ENCODE measurements at places on chromosomes 2 and 18.

- DNase-seq = no peak
Observed at GRCh38 chr2:40256649-40257048, 195.2 kb downstream of the SLC8A1 start.

GRCh38 chr2:97671526-97671925 is 2.0 kb downstream of the C2orf92 start:
- no peak for DNase-seq

- no peak for DNase-seq
Observed at GRCh38 chr2:45962177-45962921, 310.9 kb downstream of the PRKCE start.

- DNase-seq = no peak
Observed at GRCh38 chr18:3319894-3320454, 58.0 kb downstream of the MYL12B start.

GRCh38 chr2:25131567-25132298 is 36.6 kb downstream of the POMC start:
- peak; percentile 24 for DNase-seq

- DNase-seq = no peak
Observed at GRCh38 chr2:226862623-226863022, 26.8 kb downstream of the RHBDD1 start.

DNA sequence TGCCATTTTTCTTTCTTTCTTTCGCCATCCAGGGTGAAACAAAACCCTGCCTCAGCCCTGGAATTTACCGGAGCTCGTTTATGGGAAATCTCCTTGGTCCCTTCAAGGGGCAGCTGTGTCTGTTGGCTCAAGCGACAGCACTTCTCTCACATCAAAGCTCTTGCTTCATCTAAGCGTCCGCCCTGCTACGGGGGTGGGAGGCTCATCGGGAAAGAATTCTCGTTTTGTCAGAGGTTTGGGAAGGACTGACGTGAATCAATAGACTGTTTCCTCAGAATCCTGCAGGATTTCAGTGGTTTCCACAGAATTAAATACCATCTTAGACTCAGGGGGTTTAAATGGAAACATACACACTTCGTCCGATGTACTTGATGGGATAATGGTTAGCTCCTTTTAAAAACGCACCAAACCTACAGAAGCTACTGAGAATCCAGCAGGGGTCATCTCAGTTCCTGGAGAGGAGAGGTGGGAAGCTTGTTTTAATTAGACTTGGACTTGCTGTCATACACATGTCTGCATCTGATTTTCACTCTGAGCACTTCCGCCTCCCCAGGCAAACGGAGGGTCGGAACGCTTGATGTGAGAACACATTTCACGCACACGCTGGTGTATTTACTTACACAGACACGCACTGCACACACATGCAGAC is 91.6 kb downstream of the ASB1 start:
- DNase-seq = no peak

- DNase-seq = no peak
Observed at GRCh38 chr2:231527955-231528635, 2.1 kb downstream of the NMUR1 start.

- peak; percentile 5 for DNase-seq
Observed at GRCh38 chr2:30026091-30027055, 105.0 kb upstream of the ALK start.

DNA sequence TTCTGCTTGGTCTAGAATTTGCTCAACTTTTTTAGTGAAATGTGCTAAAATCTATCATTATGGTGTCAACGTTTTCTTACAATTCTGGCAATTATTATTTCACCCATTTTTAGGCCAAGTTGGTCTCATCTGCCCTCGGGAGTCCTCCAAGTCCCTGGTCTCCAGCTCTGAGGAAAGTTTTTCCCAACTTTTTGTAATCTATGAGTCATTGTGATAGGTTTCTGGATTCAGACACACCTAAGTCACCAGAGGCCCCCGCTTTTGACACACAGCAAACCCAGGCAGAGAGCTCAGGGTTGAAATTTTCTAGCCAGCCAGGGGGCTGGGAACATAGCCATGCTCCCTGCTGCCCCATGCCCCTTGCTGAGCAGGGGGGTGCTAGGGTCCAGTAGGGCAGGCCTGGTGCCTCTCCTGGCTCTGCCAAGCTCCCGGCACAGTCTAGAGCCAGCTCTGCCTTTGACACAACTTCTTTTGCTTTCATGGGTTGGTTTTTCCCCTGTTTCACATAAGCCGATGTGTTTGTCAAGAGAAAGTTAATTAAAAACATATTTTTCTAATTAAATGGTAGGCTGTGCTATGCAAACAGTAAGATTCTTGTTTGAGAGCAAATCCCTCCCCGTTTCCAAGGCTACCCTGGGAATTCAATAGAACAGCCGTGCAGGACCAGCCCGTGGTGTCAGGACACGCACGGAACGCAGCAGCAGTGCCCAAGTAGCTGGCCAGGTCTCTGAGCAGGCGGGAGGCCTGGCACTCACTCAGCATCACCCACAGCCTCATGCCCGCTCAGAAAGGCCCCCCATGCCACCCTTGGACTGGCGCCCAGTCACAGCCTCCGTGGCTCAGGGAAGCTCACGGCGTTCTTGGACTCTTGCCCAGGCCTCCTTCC is 25.5 kb upstream of the SNED1 start:
- no peak for DNase-seq

DNA sequence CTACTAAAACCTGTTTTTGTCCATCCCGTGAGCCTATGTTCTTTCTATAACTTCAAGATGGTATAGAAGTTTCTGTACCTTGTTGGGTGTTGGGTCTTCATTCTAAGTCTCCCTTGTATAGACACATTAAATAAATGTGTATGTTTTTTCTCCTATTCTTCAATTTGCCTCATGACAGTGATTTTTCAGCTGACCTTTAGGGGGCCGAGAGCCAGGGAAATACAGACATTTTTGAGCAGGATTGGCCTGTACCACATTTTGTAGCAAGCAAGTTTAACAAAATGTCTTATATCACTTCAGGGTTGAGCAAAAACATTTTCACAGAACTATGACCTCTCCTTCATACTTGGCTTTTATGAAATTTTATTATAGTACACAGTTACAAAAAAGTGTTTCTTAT is 495.4 kb upstream of the CDH7 start:
- no peak for DNase-seq

DNA sequence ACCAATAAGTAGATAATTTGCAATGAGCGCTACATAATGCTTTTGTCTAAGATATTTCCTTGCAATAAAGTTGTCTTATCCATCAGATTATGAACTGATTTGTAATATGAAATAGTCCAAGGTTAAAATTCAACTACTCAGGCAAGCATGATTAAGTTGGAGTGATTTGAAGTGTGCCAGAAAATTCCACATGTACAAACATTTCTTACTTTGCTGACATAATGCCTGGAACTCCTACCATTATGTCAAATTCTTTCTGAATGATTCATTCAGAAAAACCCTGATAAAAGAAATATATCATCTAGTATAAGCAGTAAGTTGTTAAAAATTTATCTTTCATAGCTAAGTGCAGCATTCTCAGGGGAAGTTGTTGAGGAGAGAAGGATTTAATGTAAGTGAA is 87.3 kb downstream of the CBLN2 start:
- DNase-seq = no peak

DNA sequence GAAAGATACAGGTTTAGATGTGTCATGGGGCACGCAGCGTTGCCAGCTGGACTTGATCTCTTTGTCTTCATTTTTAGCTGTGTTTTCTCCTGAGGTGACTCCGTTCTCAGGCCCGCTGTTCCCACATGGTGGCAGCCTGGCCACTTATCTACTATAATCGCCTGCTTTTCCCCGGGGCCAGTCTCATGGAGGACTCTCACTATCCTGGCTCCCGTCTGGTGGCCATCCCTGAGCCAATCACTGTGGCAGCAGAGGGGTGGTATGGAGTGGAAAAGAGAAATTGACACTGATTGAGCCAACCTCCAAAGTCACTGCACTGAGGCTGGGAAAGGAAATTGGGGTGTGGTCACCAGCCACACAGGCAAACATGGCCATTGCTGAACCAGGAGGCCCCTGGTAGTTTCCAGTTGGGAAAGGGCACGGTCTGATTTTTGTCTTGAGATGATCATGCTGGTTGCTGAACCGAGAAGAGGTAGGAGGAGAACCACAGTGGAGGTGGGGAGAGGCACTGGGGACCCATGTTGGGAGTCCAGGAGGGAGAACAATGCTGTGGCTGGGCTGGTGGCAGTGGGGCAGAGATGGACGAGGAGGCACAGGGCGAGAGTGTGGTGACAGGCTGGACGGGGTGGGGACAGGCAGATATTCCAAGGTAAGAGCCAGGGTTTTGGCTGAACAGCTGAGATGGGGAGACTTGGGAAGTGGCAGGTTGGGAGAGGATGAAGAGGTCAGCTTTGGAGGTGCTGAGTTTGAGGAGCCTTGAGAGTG is 45.6 kb downstream of the KCNIP3 start:
- no peak for DNase-seq

DNA sequence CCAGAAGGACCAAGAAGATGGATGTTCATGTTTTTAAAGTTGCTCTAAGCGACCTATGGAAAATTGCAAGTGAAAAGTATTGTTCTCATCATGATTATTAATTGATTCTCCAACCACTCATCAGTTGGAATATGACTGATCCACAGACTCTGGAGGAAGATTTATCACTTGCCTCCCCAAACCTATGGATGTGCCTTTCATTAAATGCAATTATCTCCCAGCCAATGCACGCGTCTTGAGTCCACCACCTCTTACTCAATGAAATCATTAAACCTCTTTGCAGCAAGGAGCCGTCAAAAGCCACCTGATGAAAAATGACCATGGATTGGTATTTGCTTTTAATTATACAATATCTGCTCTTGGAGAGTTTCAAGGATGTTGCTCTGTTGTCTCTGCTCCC is 165.6 kb downstream of the LRRTM1 start:
- DNase-seq = no peak

DNA sequence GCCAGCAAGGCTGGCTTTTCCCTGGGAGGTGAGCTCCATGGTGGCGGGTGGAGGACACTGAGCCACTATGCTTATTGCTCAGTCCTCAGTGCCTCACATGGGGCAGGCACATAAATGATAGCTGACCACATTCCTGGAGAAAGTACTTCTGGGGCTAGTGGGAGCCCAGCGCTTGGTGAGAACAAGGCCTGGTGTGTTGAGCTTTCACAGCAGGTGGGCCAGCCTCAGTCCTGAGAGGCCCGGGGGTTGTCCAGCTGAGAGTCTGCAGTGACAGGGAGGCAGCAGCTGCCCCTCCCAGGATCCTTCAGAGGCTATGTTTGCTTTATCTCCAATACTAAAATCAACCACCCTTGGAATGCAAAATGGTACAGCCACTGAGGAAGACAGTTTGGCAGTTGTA is 217.7 kb downstream of the ZBTB7C start:
- no peak for DNase-seq
